ENCODE measurements at places on chromosomes 7 and 10.

DNA sequence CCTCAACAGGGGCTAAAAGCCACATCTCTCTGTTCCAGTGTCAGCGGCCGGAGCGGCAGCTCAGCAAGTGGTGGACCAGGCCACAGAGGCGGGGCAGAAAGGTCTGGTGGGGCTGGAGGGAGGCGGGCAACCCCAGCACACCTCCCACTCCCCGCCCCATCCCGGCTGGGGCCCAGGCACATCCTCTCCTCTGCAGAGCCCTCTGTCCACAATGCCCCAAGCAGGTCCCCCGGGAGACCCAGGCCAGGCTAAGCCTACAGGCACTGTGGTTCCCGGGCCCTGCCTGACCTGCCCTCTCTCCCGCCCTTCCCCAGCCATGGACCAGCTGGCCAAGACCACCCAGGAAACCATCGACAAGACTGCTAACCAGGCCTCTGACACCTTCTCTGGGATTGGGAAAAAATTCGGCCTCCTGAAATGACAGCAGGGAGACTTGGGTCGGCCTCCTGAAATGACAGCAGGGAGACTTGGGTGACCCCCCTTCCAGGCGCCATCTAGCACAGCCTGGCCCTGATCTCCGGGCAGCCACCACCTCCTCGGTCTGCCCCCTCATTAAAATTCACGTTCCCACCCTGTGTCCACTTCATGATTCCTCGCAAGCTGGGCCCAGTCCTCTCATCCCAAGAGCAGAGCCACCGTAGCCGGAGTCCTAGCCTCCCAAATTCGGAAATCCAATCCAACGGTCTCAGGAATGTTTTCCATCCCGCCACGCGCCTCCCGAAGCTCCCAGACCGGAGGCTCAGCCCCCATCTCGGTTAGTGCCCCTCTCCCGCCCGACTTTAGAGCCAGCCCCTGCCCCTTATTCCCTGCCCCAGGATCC is 2.1 kb downstream of the ADIRF start:
- DNase-seq = no peak

GRCh38 chr10:8073691-8074416 is 19.4 kb downstream of the GATA3 start:
- no peak for DNase-seq

DNA sequence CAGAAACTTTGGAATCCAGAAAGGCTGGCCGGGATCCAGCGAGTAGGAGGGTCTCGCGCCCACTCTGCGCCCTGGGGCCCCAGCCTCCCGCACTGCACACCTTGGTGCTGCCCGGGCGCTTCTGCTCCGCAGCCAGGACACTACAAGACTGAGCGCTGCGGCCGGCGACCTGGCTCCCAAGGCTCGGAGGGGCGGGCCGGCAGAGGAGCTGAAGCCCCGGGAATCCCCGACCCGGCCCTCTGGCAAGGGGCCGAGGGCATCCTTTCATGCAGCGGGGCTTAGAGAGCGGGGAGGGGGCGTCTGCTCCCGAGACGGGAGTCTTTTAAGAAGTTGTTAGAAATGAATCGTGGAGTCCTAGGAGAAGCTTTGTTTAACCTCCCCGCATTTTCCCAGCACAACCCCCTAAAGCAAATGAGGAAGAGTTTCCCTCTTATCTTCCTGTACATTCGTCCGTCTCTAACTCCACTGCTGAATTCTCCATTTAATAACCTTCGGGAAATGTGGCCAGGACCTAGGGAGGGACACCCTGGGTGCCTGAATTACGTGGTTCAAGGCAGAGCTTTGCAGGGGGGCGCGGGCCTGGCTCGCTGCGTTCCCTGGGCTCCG is 1.1 kb downstream of the VWC2 start:
- no peak for DNase-seq

DNA sequence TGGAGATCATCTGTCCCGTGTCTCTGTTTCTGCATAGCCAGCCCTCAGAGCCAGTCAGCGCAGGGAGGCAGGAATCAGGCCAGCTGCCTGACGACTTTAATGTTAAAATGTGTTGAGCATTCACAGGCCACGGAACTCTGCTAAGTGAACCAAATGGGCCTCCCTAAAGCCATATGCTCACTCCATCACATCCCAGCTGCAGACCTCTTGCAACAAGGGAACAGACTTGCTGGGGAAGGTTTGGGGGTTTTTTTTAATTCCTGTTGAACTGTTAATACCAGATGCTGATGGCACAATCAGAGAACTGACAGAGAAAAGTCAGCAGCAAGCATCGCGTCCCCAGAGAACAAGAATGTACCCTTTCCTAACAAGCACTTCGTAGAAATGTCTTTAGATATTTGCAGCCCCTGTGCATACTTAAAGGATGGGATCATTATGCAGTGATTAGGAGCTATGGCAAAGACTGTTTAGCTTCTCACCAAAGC is 900.4 kb upstream of the AUTS2 start:
- no peak for DNase-seq

- DNase-seq = no peak
Observed at GRCh38 chr10:32687116-32687515, 241.2 kb downstream of the CCDC7 start.

DNA sequence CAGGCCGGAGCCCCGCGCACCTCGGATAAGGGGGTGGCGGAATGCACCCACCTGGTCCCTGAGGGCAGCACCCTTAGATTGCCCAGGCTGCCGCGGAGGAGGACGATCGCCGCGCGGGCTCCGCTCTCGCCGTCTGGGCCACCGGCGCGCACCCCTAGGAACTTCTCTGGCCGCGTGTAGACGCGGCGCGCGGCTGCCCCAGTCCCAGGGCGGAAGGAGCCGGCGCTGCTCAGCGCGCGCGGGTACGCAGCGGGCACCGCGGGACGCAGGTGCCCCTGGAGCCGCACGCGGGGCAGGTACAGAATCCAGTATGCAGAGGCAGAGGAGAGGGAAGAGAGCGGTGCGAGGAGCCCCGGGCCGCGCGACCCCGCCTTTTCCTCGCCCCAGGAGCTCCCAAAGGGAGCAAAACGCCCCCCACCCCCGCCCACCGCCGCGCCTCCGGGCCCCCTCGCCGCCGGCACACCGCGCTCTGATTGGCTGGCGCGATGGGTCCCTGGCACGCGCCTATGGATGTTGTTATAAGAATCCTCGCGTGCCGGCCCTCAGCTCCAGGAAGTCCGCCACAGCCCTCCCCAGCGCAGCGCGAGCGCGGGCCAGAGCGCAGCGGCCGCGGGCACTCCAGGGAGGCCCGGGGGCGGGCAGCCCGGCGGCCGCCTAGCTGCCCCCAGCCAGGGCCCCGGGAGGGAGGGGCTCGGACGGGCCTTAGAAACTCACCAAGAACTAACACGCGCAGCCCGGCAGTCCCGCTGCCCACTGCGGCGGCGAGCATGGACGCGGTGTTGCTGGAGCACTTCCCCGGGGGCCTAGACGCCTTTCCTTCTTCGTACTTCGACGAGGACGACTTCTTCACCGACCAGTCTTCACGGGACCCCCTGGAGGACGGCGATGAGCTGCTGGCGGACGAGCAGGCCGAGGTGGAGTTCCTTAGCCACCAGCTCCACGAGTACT is at the start of gene PTF1A:
Gene PTF1A, plus strand, starts transcription at position 549 of the 948 bp plus-strand sequence. Its CDS starts 219 bp downstream, at position 768.
- DNase-seq = no peak

DNA sequence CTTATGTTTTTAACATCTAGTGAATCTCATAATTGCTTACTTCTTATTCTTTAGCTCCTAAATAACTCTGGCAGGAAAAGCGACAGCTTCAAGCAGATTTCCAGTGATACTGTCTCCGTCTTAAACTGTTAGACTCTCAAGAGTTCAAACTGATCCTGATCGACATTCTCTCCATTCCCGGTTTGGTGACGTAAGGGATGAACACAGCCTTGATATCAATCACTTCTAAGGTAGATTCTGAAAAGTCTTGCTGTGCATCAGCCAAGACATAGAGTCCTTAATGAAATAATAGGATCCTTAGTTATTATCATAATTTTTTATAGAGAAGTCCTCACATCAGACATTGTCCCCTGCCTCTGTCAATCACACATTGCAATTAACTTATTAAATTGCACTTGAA is 534.6 kb downstream of the TFEC start:
- DNase-seq = no peak

GRCh38 chr10:30098629-30099028 is 39.2 kb upstream of the JCAD start:
- no peak for DNase-seq

- DNase-seq = no peak
Observed at GRCh38 chr10:91614225-91614624, 18.6 kb downstream of the PPP1R3C start.

- DNase-seq = no peak
Observed at GRCh38 chr7:108001764-108002725, 916 bp downstream of the LAMB1 start.

DNA sequence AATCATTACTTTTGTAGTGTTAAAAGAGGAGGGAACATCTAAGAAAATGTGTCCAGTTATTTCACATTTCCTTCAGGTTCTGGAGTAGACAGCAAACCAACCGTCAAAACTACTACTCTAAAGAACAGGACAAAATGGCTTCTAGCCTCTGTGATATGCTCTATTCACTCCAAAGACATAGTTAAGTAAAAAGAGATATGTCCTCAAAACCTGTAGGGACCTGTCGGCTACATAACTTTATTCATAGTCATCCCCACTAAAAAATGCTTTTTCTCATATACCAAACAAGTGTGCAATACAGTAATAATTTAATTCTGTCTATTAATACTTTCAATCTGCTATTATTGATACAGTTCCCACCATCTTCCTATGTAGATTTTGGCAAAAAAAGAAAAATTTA is 642.8 kb upstream of the LRRTM3 start:
- no peak for DNase-seq

GRCh38 chr7:28354601-28355402 is 57.5 kb upstream of the CREB5 start:
- DNase-seq = no peak

- DNase-seq = no peak
Observed at GRCh38 chr10:97684866-97685394, 2.1 kb downstream of the AVPI1 start.

GRCh38 chr7:136914016-136914415 is 45.6 kb downstream of the CHRM2 start:
- no peak for DNase-seq

DNA sequence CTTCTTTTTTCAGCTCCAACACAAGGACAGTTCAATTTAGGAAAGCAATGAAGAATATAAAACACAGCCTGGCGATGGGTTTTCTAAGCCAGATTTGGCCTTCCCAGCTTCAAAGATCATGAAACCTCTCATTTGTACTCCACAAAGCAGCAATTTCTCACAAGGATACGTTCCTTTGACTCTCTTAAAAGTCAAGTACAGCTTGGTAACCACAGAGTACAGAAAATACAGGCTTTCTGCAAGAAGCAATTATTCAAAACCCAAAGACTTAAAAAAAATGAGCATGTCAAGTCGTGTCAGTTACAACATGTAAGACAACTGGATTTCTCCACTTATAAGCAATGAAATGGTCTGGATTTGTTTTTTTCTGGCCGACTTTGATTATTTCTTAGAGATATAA is 321.4 kb downstream of the FGFR2 start:
- no peak for DNase-seq

- no peak for DNase-seq
Observed at GRCh38 chr10:57897611-57898010, 370.1 kb downstream of the IPMK start.

DNA sequence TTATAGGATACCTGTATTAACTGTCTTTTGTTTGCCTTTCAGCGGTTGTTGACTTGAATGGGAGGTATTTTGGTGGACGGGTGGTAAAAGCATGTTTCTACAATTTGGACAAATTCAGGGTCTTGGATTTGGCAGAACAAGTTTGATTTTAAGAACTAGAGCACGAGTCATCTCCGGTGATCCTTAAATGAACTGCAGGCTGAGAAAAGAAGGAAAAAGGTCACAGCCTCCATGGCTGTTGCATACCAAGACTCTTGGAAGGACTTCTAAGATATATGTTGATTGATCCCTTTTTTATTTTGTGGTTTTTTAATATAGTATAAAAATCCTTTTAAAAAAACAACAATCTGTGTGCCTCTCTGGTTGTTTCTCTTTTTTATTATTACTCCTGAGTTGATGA is 26.6 kb downstream of the RBM17 start:
- DNase-seq = no peak

DNA sequence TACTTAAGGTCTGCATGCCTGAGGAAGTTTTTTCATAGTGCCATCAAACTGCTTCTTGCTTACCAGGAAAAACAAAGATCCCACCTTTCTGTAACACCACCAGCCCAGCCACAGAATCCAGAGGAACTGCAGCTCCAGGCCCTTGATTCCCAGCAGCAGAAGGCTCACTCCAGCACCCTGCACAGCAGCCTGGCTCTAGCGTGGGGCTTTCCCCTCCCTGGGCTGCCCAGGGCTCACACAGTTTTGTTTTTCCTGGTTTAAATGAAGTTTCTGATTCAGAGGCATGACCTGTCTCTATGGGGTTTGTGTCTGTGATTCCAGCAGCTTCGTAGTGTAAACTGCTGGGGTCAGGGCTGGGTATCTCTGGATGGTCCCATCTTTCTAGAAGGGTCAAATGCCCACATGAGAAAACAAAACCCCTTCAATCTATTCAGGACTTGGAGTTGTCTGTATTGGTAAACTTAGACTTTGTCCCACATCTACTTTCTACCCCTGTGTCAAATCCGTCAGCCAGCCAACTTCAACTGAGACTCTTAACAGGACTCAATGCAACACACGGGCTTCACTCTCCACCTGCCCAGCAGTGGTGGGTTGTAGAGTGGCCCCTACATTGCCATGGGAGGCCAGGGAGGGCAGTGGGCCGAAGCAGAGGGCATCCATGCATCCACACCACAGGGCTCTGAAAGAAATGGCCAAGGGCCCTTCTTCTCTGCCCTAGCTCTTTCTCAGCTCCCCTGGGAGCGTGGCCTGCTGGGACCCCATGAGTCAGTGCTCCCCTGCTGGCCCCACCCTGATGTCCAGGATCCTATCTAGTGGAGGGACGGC is 73.6 kb downstream of the ATXN7L1 start:
- no peak for DNase-seq

DNA sequence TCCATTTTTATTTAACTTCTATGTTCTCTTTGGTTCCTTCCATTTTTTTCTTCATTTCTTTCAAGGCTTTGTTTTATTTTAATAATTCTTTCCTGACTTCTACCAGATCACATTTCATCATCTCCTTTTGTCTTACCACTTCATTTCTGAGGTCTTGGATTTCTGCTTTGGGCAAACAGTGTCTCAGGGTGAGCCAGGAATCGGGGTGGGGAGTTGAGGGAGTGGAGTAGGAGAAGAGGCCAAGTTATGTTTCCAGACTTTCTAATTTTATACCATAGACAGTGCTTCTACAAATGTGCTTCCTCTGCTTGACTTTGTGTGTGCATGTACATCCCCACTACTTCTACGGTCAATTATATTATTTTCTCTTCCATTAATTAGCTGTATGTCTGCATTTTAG is 112.1 kb downstream of the PRKG1 start:
- DNase-seq = no peak

DNA sequence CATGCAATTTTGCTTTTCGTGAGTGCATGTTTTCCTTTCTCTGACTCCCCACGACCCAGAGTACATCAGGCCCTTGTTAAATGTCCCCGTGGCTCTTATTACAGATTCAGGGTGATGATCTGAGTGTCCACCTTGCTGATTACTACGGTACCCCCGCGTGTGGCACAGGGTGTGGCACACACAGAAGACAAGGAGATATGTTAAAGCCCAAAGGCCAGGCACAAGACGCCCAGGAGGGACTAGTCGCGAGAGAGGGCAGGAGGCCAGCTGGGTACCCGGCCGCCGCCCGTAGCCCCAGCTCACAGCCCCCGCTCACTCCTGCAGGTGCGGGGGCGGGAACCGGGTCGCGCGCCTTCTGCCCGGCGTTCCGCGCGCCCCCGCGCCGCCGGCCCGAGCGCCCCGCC is 281 bp upstream of the EXOC6 start:
- DNase-seq = no peak

All from T-helper 2 cell (primary cell).